Tibial nerve (tissue), 4 donors: ENCODE measurements at places on chromosomes 13 and 19. TPM values are rescaled to one million over a fixed set of nuclear protein-coding genes. Genes with fewer than 3 reads are reported as not detected.

Gene IQCN
- 6.3 TPM for total RNA-seq

Gene LILRA2
- total RNA-seq, result 3.9 TPM

Gene ZNF724
- 1.4 TPM for total RNA-seq

Gene DPY19L3
- total RNA-seq, result 51.8 TPM

Gene LHFPL6
- 162 TPM for total RNA-seq

Gene PSG6
- total RNA-seq, result not detected

Gene MZF1
- 41.6 TPM for total RNA-seq

Gene EDNRB
- 20.1 TPM for total RNA-seq

Gene CGB5
- total RNA-seq, result not detected

Gene NLRP4
- total RNA-seq, result not detected

Gene VSIG10L
- total RNA-seq, result 1.9 TPM

Gene ZNF709
- total RNA-seq, result 4.6 TPM

Gene TLE6
- 0.44 TPM for total RNA-seq

Gene LIG4
- total RNA-seq, result 9.2 TPM

Gene NUP58
- 135 TPM for total RNA-seq

Gene SRRM5
- total RNA-seq, result 0.84 TPM

Gene URAD
- not detected for total RNA-seq

Gene C19orf33
- total RNA-seq, result 231 TPM

Gene ZNF554
- total RNA-seq, result 9.0 TPM

Gene PLIN5
- total RNA-seq, result 25.6 TPM

Gene SYMPK
- total RNA-seq, result 37.0 TPM

Gene CDX2
- not detected for total RNA-seq

Gene ZNF320
- 32.4 TPM for total RNA-seq

Gene LMO7
- 240 TPM for total RNA-seq

Gene FFAR1
- total RNA-seq, result not detected

Gene ZNF441
- 14.1 TPM for total RNA-seq

Gene PGLYRP2
- not detected for total RNA-seq

Gene IFNL1
- total RNA-seq, result not detected

Gene GPR183
- total RNA-seq, result 15.1 TPM

Gene SYDE1
- 40.4 TPM for total RNA-seq

Gene LHB
- total RNA-seq, result 2.6 TPM

Gene TINCR
- 13.9 TPM for total RNA-seq

Gene FXYD1
- total RNA-seq, result 193 TPM

Gene CEACAM1
- total RNA-seq, result 0.66 TPM

Gene CEACAM5
- not detected for total RNA-seq

Gene PBX4
- 11.4 TPM for total RNA-seq

Gene ARGLU1
- total RNA-seq, result 139 TPM

Gene ZGLP1
- total RNA-seq, result 3.0 TPM

Gene CEACAM7
- total RNA-seq, result not detected

Gene PTGER1
- 3.9 TPM for total RNA-seq

Gene MRI1
- total RNA-seq, result 79.3 TPM

Gene KLK15
- total RNA-seq, result not detected

Gene MLNR
- total RNA-seq, result not detected

Gene GPC5
- total RNA-seq, result 4.2 TPM

Gene CDC16
- total RNA-seq, result 76.5 TPM

Gene CAPN12
- total RNA-seq, result 5.7 TPM

Gene PLVAP
- total RNA-seq, result 87.9 TPM

Gene C1QTNF9
- not detected for total RNA-seq

Gene NR2C2AP
- 13.6 TPM for total RNA-seq

Gene NCAN
- total RNA-seq, result not detected
